ENCODE measurements at places on chromosomes 6 and 20.

DNA sequence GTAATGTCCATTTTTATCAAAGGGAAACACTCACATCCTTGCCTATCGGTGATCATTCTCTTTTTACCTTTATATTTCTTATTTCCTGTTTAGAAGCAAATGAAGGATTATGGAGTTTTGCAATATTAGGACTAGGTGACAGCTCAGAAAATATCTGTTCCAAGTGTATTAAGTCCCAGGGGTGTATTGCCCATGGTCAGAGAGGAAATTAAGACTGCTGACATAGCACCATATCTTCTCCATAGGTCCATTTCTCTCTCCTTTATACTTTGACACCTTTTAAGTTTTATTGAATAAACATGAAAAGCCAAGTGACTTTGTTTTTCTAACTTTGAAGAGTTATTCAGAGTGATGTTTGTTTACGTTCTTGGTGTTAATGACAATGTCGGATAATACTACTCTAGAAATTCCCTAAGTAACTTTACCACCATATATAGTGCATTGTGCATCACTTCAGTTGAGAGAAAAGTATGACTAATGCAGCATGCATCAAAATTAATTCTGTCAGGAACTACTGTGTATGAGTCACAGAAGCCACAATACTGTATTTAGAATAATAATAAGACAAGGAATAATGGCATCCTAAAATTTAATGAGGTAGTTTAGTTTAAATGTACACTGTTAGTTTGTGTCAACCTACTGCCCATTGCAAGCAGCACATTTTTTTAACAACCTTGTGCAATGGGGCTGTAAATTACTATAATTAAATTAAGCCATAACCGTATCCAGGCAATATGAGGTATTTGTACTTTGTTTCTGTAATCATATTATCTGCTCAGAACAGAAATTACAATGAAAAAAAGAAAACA, 474.4 kb upstream of the RNF217 start:
- no peak for DNase-seq

- DNase-seq = no peak
Measured at GRCh38 chr20:10531848-10532247, 96.7 kb downstream of the SLX4IP start.

DNA sequence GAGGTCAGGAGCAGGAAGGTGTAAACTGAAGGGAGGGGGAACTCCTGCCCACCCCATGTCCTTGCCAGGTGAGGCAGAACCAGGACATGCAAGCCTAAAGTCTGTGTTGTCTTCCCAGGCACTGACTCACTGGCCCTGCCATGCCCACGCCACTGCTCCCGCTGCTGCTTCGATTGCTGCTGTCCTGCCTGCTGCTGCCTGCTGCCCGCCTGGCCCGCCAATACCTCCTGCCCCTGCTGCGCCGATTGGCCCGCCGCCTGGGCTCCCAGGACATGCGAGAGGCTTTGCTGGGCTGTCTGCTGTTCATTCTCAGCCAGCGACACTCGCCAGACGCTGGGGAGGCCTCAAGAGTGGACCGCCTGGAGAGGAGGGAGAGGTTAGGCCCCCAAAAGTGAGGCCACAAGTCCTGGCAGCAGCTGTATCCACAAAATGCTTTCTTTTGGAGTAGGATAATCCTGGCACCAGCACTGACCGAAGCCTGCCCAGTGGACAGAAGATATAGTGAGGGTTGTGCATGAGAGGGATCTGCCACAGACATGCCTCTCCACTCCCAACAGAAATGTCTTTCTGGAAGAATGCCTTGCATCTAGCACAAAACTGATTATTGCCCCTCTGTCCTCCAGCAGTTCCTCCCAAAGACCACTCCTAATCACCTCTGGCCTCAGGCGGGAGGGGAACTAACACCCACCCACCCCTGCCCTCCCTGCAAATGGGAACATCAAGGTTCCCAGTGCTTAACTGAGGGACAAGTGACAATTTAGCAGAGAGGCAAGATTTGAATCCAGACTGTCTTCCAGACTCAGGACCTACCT, 812 bp downstream of the MYMX start:
- no peak for DNase-seq

- peak; percentile 70 for DNase-seq
Measured at GRCh38 chr20:38165089-38165965, at the start of gene TGM2. Gene TGM2, minus strand, starts transcription at chr20:38165270. Its CDS starts 72 bp downstream, at chr20:38165198.

- DNase-seq = no peak
Measured at GRCh38 chr20:9122571-9122970, 53.7 kb downstream of the PLCB4 start.

DNA sequence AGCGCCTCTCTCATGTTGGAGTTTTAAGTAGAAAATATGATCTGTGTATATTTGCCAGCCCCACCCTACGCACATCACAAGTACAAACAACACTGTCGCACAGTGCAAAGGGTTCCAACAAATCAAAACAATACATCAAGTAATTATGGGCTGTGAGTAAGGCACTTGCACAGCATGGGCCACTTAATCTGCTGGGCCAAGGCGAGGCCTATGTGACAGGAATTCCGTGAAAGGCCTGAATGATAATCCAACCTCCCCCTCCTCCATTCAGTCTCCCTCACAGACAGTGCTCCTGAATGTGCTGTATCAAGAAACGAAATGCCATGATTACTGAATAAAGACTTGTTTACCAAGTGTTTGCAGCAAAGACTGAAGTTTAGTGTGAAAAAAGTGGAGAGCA, 130.1 kb upstream of the SLC2A12 start:
- DNase-seq = no peak

- no peak for DNase-seq
Measured at GRCh38 chr20:34566978-34567891, 8.7 kb downstream of the MAP1LC3A start.

- DNase-seq = no peak
Measured at GRCh38 chr20:45523821-45524220, 8.4 kb upstream of the SPINT3 start.

- DNase-seq = no peak
Measured at GRCh38 chr20:24981790-24982189, 10.8 kb downstream of the APMAP start.

- DNase-seq = no peak
Measured at GRCh38 chr6:129287231-129288177, 404.6 kb downstream of the LAMA2 start.

DNA sequence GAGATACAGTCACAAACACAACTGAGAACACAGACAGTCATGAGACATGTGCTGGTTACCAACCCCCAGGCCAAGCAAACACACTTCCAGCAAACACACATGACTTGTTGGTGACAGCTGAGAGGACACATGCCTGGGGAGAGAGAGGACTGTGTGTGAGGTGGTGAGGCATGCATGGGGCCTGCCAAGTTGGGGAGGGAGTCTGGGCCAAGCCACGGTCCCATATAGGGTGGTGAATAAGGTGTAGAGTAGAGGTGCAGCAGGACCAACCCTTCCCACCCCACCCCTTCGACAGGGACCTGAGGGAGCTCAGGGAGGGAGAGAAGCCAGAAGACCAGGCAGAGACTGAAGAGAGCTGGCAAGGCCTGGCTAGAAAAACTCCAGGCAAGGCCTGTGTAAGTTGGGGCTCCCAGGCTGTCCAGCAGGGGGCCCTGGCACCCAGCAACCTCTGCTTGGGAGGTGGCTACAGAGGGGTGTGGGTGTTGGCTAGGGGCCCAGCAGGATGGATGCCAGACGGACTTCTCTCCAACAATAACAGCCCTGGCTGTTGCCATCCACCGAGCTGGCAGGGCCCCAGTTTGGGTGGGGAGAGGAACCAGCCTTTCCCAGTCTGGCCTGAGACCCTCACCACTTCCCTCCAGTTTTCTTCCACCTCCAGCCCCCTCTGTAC, 2.0 kb upstream of the SLC29A1 start:
- peak; percentile 84 for DNase-seq

- DNase-seq = peak; percentile 10
Measured at GRCh38 chr20:2742934-2743559, 50.5 kb downstream of the EBF4 start.

DNA sequence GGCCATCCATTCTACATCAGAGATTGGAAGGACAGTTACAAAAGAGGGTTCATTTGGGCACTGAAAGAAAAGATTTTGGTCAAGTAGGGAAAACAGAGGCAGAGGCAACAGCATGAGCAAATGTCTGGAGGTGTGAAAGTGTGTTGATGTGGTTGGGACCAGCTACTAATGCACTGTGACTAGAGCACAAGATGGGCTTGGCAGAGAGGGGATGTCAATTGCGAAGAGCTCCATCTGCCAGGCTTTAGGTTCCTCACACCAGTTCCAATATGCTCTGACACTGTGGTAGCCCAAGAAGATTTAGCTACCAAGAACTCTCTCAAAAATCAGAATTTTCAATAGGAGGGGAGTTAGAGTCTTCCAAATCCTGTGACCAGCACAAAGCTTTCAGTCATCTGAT, 42.1 kb downstream of the TRAF3IP2 start:
- no peak for DNase-seq

DNA sequence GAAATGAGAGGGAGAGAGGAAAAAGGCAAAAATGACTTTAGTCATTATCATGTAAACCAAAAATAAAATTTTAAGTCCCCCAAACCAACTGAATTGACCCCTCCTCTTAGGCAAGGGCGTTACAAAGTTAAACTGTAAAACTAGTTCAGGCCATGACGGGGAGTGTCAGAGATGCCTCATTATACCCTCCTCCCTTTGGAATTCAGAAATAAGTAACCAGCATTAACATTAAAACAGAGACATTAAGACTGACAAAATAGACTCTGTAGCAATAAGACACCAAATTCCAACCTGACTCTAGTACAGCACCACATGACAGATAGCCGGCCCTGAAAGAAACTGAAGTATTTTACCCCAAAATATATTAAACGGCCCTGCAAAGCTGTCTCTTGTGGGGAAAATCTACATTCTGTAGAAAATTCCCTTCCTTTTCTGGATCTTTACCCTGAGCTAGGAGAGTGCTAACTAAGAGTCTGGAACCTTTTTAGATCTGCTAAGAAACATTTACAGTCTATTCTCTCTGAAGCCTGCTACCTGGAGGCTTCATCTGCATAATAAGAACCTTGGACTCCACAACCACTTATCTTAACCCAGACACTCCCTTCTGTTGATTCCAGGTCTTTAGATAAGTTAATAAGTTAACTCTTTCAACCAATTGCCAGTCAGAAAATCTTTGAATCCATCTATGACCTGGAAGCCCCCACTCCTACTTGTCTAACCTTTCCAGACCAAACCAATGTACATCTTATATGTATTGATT, 150.7 kb downstream of the PKHD1 start:
- DNase-seq = no peak

DNA sequence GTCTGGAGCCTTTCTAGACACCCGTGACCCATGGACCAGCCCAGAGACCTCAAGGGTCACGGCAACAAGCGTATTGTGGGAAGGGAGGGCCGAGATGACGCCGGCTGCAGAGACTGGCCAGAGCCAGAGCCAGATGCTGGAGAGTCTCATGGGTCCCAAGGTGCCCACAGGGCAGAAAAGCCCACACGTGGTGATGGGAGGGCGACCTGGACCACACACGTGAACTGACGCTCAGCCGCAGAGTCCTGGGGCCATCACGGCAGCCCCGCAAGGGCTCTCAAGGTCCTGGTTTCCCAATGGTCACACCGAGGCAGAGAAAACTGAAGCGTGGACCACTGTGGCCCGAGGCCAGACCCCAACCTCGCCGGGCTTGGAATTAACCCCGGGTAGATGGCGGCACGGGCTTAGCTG, 92.6 kb downstream of the YTHDF1 start:
- DNase-seq = no peak

DNA sequence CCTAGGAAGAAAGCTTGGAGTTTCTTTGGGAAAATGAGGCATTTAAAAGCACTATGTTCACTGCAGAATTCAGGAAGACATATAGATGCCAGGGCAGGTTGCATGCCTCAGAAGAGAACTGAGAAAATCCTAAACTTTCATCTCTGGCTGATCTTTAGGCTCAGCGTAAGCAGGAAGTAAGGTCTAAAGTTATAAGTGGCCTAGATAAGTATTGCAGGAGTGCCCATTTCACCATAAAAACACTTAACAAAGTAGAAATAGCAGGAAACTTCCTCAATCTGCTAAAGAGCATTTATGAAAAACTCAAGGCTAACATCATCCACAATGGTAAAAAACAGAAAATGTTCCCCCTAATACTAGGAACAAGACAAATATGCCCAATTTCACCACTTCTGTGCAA, 320.3 kb downstream of the BMP2 start:
- no peak for DNase-seq

- DNase-seq = no peak
Measured at GRCh38 chr6:38057994-38058393, 238.5 kb downstream of the ZFAND3 start.

DNA sequence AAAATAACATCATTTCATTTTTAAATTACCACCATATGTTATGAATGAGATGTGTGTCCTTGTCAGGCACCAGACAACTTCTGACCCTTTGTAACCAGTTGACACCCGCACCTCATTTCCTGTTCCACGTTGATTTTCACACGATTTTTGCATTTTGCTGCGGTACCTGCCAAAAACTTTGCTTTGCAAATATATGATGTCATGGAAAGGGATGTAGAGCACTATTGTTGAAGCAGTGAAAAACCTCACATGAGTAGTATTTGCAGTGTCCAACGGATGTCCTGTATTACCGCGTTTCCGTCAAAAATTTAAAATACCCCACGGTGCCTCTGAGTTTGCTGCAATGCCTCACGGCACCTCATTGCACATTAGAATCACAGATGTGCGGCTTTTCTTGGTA, 115.6 kb downstream of the MTHFD1L start:
- DNase-seq = no peak

DNA sequence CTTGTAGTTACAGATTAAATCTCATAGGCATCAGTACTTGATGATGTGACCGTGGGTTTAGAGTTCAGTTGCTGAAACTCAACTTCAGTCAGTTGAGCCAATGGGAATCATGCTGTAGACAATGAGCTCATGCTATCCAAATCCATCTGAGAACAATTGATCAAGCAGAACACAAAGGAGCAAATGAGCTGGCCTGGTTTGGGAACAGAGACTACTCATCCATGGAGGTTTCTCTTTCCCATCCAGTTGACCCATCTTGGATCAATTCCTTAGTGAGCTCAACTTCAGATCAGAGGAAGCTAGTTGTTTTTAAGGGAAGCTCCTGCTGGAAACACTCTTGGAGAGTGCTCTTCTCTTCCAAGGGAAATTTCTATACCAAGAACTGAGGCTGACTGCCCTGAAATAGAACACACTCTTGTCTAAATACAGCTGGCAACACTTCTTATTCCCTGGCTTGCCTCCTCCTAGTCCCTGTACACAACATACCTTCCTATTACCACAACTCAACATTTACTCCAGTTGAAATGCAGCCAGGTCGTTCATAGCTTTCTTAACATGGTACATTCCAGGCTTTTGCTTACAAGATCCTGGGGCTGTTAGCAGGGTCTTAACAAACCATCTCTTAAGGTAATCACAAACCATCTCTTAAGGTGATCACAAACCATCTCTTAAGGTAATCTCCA, 203.9 kb upstream of the PRDM1 start:
- DNase-seq = no peak

GRCh38 chr6:44062771-44063560, 64.3 kb downstream of the MRPL14 start:
- no peak for DNase-seq
